Stimulated activated CD4-positive, alpha-beta T cell treated with anti-CD3 and anti-CD28 coated beads, Interleukin-15, amount 100 ng/mL, for 1 hour (primary cell): ENCODE measurements at places on chromosomes 4 and X.

GRCh38 chr4:68724922-68725321 lies 54.5 kb upstream of the UGT2B15 start:
- no peak for DNase-seq

DNA sequence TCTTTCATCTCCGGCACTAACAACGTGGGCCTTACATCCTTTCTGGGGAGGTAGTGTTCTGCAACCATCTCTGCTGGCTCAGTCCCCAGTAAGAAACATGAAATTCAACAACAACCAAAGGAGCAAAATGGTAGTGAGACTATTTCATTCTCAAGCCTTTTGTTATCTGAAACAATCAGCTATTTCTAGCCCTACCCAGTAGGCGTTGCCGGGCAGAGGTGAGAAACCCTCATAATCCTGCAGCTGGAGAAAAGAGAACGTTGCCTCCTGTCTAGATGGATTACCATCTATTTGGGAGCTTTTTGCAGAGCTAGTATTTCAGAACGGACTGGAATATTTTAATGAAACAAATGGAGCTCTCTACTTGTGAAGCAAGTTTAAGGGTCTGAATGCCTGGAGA lies 66.4 kb upstream of the GPR174 start:
- DNase-seq, result no peak

DNA sequence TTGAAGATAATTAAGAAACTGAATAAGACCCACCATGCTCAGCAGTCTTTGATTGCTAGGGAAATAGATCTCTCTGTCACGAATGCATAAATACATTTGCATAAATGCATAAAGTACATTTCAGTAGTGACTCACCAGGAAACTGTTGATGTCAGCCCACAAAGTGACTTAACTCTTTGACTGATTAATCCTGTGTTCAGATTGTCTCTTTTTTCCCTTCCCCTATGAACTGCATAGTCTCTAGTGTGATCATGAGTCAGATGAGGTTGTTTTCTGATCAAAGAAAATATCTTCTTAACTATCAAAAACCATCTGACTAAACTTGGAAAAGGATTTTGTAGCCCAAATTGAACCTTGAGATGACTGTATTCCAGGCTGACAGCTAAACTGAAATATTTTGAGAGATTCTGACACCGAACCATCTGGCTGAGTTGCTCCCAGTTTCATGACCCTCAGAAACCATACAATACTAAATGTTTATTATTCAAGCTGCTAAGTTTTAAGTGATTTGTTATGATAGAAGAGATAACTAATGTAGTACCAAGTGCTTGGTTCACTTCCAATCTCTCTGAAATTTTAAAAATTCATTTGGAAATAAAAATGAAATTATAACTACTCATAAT lies 1381.5 kb upstream of the AGA start:
- DNase-seq, result no peak

- DNase-seq, result no peak
Measured at GRCh38 chr4:168265327-168265726, 53.2 kb downstream of the DDX60 start.

DNA sequence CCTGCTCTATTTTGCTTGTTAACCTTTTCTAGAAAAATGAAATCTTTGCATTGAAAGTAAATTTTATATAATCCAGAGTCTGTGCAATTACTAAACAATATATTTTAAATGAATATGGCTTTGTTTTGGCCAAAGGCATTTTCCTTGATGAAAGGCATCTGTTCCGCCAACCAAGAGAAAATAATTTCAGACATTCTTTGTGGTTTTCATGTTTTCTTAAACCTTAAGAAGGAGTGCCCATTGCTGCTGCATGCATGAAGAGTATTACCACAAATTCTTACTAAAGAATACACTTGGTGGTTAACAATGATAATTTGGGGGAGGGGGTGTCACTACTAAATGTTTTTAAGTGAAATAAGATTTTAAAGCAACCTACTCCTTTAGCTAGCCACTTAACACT lies 2.7 kb upstream of the PDGFC start:
- DNase-seq, result no peak

DNA sequence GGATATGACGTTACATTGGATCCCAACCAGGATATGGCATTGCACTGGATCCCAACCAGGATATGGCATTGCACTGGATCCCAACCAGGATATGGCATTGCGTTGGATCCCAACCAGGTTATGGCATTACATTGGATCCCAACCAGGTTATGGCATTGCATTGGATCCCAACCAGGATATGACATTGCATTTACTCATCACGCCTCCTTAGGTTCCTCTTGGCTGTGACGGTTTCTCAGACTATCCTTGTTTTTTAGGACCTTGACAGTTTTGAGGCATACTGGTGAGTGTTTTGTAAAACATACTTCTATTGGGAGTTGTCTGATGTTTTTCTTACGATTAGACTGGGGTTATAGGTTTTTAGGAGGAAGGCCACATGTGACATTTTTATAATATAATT lies 5.4 kb upstream of the ACSL1 start:
- DNase-seq, result no peak

DNA sequence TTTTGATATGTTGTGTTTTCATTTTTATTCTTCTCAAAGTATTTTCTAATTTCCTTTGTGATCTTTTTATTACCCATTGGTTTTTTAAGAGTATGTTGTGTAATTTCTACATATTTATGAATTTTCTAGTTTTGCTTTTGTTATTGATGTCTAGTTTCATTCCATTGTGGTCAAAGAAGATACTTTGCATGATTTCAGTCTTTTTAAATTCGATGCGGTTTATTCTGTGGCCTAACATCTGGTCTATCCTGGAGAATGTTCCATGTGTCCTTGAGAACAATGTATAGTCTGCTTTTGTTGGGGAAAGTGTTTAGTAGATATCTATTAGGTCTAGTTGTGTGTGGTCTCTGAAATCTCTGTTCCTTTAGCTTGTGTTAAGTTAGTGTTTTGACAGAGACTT lies 46.2 kb downstream of the PPEF1 start:
- no peak for DNase-seq

DNA sequence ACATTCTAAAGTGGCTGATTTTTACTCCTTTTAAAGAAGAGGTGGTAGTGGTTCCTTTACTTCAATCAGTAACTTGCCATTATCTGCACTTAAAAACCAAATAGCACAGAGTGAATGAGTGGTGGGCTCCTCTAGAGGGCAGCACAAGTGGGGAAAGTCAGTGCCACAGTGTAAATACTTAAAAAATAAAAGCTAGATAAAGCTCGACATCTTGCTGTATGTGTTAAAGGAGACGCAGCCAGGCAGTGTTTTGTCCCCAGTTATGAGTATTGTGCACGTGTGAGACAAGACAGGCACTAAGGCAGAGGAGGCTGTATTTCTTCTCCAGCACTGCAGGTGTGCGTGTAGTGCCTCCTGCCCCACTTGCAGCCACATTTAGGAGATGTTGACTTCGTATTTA lies 24.6 kb downstream of the NAP1L5 start:
- DNase-seq, result no peak

GRCh38 chr4:82747686-82748575 lies 50.7 kb downstream of the SCD5 start:
- no peak for DNase-seq

DNA sequence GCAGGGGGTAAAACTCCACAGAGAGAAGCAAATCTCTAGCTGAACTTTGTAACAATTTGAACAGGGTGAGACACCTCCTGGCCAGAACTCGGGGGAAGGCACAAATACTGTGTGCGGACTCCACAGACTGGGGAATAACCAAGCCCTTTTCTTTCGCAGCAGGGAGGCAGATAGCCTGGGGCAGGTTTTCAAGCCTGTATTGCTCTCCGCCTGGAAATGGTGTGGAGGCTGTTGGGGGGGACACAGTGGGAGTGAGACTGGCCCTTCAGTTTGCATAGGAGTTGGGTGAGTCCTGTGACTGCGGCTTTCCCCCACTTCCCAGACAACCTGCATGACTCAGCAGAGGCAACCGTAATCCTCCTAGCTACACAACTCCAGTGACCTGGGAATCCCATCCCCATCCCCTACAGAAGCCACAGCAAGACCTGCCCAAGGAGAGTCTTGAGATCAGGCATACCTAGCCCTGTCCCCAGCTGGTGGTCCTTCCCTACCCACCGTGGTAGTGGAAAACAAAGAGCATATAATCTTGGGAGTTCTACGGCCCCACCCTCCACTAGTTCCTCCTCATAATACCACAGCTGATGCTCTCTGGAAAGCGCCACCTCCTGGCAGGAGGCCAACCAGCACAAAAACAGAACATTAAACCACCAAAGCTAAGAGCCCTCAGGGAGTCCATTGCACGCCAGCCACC lies 12.9 kb upstream of the SMPX start:
- no peak for DNase-seq

- DNase-seq, result no peak
Measured at GRCh38 chr4:149997881-149998421, 80.3 kb upstream of the DCLK2 start.

DNA sequence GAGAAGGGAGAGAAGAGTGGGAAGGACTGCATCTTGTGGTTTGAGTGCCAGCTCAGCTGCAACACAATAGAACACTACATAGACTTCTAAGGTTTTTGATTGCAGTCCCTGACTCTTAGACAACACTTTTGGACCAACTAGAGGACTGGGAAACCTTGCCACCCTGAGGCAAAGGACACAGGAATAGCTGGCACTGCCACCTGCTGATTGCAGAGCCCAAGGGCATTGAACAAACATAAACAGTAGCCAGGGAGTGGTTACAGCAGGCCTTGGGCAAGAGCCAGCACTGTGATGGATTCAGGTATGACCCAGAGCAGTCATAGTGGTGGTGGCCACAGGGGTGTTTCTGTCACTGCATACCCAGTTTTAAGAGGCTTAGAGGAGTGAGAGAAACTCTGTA lies 72.5 kb upstream of the CXorf51A start:
- no peak for DNase-seq

- no peak for DNase-seq
Measured at GRCh38 chr4:42366959-42367358, 30.3 kb upstream of the SHISA3 start.

DNA sequence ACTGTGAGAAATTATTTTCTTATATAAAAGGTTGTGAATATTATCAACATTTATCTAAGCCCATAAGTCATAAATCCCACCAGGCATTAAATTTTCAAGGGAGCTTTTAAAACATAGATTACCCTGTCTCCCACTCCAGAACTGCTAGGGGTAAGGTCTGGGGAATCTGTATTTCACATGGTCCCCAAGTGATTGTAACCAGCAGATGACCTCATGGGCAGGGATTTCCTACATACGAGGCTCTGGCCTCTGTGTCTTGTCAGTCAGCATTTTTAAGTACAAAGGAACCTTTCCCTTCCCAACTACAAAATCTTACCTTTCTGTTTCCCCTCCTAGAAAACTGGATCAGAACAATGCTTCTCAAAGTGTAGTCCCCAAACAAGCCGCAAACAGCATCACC lies 188.6 kb downstream of the TSPAN5 start:
- DNase-seq, result no peak

DNA sequence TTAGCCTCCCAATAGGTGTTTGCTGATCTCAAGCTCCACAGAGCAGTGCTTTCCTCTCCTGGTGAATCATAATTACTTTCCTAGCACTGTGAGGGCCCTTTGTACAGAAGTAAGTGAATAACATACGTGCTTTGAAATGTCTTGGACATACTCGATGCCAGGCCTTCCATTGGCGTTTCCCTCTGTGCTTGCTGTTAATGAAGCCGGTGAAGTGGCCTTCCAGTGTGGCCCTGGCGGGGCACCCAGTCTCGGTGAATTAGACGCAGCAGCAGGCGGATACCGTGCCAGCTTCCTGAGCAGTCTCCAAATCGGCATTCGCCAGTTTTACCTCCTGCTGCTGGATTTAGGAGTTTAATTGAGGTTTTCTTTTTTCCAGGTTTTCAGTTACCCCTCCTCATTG lies 132.3 kb downstream of the HMX1 start:
- no peak for DNase-seq

DNA sequence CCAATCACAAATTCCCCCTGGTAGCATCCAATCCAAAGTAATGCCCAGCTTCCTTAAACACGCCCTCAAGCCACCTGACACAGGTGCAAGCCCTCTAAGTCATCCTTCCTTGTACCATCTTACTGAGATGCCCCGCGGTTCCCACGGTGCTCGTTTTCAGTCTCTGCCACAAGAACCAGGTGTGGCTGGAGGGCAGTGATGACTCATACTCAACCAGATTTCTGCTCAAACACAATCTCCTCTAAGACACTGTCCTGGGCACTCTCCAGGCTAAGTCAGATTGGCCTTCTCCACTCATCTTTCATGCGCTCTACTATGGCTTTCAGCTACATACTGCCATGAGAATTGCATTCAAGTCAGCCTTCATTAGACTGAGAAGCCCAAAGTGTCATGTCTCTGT lies 3.5 kb downstream of the SH3KBP1 start:
- DNase-seq, result no peak

GRCh38 chr4:136863756-136864155 lies 668.5 kb downstream of the PCDH18 start:
- no peak for DNase-seq

DNA sequence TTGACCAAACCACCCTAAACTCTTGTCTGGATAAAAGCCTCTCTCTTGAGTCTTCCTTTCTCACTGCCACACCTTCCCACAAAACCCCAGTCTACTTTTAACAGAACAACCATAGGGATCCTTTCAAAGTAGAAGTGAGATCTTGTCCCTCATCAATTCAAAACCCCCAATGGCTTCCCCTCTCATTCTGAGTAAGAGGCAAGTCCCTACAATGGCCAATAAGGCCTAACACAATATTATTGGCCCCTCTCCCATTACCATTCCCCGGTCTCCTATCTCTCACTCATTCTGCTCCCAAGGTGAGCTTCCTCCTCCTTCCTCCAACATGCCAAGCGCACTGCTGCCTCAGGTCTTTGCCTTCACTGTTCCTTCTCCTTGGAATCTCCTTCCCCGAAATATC lies 57.1 kb downstream of the REELD1 start:
- DNase-seq, result no peak

- DNase-seq, result no peak
Measured at GRCh38 chrX:150238632-150239382, 124.3 kb upstream of the MAMLD1 start.

DNA sequence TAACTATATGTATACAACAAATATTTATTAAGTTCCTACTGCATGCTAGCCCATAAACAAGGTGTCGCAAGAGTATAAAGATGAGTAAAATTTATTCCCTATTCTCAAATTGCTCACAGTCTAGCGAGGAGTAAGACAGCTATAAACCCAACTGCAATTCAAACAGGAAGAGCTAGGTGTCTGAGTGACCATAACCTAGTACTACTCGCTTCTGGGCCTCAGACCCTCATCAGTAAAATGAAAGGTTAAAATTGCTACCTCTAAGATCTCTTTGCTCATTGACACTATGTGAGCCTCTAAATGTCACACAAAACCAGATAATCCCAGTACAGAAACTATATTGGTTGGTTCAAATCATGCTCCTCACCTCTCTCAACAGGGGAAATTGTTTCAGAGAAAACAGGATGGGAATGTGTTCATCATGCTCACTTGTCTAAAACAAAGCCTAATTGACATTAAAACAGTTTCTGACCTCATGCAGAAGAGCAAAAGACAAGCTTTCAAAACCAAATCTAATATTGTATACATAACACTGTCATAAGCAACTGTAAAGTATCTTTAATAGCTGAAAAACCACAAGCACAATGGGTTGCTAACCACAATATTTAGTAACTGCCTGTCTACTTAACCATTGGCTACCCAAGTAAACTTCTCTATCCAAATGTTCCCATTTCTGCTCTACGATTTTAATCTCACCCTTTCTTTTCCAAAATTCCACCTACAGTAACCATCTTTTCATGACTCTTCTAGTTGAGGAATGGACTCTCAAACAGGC lies 264.6 kb upstream of the FMR1 start:
- no peak for DNase-seq
